ENCODE measurements at places on chromosomes 4 and X.

GRCh38 chr4:161189286-161190134, 974.3 kb downstream of the FSTL5 start:
- no peak for DNase-seq

GRCh38 chr4:86569103-86569870, 24.8 kb upstream of the PTPN13 start:
- no peak for DNase-seq

DNA sequence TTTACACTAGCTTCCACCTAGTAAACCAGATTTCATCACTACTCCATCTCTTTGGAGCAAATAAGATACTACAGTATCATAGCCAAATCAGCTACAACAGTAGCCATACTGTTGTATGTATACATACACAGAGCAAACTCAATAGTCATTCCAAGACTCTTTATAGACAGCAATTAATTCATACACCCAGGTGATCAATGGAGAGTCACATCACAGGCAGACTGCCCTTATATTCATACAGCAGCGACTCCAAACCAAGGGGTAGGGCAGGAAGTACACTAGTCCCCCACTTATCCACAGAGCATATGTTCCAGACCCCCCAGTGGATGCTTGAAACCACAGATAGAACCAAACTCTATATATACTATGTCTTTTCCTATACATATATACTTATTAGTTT, 76.6 kb downstream of the FBXW7 start:
- no peak for DNase-seq

DNA sequence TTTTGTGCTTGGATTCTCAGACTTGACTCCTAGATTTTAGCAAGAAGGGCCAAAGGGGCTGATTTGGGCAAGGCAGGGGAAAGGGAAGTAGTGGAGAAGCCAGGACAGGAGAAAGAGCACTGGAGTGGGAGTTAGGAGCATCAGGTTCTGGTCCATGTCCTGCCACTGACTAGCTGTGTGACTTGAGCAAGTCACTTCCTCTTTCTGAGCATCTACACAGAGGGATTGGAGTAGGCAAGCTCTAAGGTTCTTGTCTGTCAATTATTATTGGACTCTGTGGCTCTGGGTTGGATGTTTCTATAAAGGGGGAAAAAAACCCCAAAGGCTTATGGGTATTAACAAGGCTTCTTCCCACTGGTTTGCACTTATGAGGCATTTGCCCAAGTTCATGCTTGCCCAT, 24.4 kb downstream of the PLAC1 start:
- DNase-seq = no peak

DNA sequence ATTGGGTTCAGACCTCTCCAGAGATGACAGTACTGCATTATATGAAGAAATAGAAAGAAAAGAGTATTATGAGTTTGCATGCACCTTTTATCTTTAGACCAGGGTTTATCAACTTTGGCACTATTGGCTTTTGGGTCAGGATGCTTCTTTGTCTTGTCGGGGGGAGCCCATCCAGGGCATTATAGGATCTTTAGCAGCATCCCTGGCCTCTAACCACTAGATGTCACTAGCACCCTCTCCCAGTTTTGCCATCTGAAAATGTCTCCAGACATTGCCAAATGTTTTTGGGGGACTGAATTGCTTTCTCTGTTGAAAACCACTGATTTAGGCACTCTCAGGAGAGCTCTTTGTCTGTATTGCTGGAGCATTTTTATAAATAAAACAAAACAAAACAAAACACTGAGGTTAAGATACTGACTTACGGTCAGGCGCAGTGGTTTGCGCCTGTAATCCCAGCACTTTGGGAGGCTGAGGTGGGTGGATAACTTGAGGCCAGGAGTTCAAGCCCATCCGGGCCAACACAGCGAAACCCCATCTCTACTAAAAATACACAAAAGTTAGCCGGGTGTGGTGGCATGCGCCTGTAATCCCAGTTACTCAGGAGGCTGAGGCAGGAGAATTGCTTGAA, 23.6 kb downstream of the CA5B start:
- DNase-seq = no peak

DNA sequence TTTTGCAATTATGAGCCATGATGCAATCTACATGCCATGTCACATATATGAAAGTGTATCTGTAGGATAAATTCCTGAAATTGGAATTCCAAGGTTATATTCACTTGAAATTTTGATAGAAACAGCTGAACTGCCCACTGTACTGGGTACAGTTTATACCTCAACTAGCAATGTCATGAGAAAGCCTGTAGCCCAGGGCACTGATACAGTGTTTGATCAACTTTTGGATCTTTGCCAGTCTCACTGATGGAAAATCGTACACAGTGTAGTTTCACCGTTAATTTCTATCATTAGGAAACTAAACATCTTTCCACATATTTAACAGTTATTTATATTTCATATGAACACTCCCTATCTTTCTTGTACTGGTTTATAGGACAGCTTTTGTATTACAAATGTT, 34.2 kb downstream of the TAPT1 start:
- DNase-seq = no peak

DNA sequence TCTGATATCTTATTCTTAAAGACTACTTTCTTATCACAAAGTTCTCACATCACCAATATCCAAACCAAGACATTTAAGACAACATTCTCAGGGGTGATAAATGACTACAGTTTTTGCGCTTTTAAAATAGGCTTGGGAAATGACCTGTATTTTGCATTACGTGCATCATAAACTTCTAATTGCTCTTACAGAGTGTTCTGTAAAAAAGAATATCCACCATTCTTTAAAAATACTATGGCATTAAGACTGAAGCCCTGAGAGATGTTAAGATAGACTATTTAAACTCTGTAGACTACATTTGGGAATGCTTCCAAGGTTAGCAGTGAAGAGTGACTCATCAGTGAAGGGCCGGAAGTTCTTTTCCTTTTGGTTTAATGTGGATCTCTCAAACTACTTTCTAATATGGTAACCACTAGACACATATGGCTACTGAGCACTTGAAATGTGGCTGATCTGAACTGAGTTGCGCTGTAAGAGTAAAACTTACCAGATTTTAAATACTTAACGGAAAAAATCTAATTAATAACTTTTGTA, 518.8 kb upstream of the FTHL17 start:
- DNase-seq = no peak

DNA sequence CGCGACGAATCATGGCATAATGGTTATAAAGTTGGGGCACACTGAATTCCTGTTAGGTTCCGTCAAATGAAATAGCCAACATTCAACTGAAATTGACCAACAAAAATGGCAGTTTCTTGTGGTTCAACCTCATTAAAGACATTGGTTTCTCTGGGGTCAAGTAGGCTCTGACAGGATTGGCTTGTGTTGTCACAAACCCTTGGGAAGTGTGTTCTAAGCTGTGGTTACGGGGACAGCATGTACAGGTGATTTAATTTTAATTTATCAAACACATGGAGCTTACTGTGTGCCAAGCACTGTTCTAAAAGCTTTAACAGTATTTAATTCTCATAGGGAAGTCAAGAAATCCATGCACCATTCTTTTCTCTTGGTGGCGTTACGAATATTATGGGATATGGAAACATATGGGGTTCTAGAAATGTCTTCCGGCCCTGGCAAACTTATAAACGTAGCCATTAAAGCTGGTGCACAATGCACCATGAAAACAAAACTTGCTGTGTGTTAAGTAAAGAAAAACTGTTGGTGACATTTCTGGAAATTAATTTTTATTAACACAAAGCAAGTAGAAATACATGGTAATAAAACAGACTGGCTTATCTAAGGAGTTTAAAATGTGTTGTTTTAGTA, 891 bp downstream of the XK start:
- DNase-seq = no peak

GRCh38 chr4:151865312-151865711, 104.5 kb upstream of the GATB start:
- no peak for DNase-seq

DNA sequence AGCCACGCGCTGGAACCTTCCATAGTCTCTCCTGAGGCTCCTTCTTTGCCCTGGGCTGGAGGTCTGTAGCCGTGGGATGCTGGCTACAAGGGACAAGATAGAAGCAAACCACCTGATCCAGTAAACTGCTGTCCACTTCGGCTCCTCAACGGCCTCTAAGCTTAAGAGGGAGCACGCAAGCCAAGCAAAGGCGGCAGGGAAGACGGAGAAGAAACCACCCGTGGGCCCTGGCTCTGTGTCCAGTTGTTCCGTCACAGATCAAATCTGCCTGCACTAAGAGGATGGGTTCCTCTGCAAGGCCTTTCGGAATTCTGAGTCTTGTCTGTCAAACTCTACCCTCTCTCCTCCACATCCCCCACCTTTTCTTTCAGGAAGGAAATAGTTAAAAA, 401 bp upstream of the EDNRA start:
- no peak for DNase-seq

DNA sequence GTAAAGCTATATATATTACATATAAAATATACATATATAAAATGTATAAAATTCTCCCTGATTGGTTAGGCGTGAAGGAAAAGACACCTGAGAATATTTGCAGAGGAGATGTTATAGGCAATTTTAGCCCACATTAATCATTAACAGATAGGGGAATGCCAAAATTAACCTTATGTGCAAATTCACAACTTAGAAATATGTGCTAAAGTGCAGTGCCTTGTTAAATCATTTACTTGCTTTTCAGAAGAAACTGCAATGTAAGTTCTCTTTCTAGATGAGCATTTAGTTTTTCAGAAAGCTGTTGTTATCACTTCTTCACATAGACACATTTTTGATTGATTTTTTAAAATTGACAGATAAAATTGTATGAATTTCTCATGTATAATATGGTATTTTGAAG, 5.6 kb downstream of the TASL start:
- no peak for DNase-seq

- no peak for DNase-seq
Observed at GRCh38 chr4:34851411-34851810, 1392.9 kb downstream of the ARAP2 start.
